ENCODE measurements at places on chromosomes 1 and 21.

- no peak for DNase-seq
Observed at GRCh38 chr1:75257424-75257823, 123.2 kb downstream of the LHX8 start.

GRCh38 chr1:221574529-221574928 lies 167.4 kb downstream of the DUSP10 start:
- no peak for DNase-seq

- DNase-seq = no peak
Observed at GRCh38 chr1:183593356-183593755, 3.1 kb upstream of the NCF2 start.

DNA sequence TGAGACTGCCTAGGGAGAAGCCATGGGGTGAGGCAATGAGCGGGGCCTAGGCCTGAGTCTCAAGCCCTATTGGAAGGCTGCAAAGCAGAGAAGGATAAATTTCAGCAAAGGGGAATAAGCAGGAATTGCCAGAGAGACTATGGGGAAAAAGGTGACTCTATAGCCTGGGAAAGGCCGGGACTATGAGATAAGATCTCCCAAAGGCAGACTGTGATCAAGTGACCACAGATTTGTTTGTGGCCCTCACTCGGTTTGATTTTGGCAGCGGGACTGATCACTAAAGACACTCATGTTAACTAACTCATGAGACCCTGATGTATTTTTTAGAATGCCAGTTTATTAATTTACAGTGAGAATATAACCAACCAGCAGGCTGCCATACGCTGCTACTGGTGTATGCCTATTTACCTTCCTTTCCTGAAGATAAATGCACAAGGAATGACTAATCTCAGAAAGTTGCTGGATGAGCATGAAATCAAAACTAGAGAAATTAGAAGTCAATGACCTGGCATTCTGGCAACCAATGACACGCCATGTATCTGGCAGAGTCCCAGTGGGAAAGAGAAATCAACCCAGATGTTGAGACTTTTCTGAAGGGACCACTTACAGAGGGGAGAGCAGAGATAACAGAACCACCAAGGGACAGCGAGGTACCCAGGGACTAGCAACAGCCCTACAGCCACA lies 4.3 kb downstream of the HSF2BP start:
- DNase-seq = no peak

GRCh38 chr1:16925635-16926490 lies 4.1 kb downstream of the CROCC start:
- DNase-seq = no peak

- no peak for DNase-seq
Observed at GRCh38 chr1:225720937-225721336, 56.7 kb upstream of the SRP9 start.

- no peak for DNase-seq
Observed at GRCh38 chr1:228402641-228403025, 4.0 kb downstream of the TRIM11 start.

DNA sequence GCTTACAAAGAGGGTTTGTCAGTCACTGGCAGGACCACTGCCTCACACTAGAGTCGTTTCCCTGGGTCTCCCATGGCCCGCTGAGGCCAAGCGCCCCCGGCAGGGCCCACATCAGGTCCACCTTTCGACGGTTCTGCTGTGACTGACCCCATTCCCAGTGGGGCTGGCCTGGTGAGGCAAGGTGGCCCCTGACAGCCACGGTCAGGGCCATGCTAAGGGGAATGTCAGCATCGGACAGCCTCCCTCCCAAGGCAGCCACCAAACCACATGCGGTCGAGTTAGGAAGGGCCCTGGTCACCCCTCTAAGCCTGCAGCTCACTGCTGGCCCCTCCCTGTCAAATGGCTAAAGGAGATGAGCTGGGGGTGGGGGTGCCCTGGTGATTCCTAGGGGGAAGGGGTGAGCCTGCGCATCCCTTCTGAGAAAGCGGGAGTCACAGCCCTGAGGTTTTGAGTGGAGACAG lies 2.9 kb upstream of the KIF17 start:
- DNase-seq = no peak

DNA sequence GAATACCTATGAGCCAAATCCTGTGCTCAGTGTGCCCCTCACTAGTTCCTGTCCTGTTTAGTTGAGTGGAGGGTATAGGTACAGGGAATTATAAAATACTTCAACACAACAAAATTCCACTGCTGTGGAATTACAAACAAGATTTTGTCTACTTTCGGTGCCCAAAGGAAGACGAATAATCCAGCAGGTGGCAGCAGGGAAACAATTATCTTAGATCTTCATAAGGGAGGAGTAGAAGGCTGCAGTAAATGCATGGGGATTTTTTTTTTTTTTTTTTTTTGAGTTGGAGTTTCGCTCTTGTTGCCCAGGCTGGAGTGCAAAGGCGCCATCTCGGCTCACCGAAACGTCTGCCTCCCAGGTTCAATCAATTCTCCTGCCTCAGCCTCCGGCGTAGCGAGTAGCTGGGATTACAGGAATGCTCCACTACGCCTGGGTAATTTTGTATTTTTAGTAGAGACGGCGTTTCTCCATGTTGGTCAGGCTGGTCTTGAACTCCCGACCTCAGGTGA lies 2.0 kb upstream of the PIP5K1A start:
- peak; percentile 4 for DNase-seq

- no peak for DNase-seq
Observed at GRCh38 chr1:182413486-182413885, 13.0 kb upstream of the TEDDM1 start.

DNA sequence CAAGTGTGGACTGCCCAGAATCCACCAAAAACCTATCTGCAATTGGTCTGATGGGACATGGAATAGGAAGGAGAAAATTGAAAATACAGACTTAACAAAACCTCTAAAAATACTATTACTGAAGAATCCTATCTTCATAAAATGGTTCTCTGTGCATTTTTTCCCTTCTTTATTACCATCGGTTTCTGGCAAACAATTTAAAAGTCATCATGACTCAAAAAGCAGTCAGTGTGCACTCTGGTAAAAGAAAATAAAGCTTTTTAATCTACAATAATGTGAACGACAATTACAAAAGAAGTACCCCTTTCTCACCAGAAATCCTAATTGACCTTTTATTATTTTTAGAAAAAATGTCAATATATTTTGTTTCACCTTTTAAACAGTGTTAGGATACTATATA lies 186.3 kb downstream of the TPR start:
- no peak for DNase-seq

DNA sequence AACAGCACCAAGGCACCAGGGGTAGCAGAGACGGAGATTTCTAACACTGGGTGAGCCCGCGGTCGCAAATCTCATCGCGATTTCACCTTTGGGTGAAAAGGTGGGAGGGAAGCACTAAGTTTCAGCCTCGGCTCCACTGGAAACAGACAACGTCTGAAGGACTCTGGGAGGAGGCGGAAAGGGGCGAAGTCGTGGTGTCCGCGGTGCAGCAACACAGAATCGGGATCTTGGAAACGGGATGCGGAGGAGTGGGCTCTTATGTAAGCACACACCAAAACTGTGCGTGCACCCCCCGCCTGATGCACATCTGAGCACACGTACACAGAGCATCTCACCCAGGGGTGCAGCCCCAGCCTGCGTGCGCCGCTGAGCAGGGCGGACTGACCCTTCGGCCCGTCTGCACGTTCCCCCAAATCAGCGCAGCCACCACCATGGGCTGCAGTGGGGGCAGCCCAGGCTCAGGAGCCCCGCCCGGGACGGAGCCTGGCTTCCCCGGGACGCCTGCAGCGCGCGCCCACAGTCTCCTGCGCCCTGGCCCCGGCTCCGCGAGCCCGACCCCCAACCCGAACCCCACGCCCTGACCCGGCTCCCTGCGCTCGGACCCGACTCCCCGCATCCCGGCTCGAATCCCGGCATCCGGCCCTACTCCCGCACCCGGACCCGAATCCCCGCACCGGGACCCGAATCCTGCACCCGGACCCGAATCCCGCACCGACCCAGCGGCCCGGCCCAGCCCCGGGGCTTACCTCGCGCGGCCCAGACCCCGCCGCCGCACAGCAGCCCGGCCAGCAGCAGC lies 670 bp downstream of the CLSTN1 start:
- DNase-seq = peak; percentile 40

- DNase-seq = no peak
Observed at GRCh38 chr1:99496067-99496466, 149.8 kb upstream of the PALMD start.

DNA sequence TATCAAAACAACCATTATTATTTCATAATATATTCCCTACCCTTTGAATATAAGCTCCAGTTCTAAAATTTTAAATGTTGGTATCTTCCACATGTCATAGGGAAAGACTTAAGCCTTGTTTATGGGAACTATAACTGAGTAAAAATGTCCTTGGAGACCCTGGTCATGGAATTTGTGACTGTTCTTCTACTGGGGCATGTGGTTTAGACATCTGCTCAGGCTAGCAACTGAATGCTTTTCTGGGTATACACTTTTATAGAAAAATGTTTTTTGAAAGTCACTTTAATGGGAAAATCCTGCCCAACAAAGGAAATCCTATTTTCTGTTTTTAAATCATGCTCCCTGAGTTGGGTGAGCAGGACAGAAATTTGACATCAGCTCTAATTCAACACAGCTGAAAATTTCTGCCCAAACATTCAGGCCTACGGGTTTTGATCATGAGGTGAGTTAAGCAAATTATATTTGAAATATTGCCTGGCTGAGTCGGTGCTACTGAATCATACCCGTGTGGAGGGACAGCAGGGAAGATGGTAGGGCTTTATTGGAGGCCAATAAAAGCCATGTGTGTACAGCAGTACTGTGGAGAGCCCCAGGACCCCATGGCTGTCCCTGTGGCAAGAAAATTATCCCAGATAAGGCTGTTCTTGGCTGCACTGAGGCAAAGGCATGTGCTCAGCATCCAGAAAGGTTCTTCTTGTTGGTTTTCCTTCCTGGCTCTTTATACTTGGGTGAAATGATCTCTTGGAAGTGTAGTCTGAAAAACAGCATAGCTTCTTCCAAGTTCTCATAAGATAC lies 391.8 kb downstream of the DISC1 start:
- no peak for DNase-seq

DNA sequence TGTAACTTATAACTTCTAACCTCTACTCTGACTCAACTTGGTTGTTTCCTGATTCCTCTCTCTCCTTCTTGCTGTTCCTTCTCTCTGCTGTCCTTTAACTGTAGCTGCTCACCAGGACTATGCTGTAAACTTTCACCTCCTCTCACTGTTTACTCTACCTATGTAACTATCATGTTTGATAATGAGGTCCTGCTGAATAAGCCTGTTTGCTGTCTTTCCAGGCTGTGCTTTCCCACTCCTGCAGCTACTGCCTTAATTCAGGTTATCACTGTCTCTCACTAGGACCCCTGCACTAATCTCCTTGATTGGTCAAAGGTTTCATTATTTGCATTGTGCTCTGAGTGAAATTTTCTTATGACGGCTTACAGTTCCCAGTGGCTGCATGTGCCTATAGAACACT lies 633.9 kb upstream of the PTBP2 start:
- no peak for DNase-seq

GRCh38 chr21:46636550-46637285 lies 1.2 kb downstream of the PRMT2 start:
- DNase-seq = no peak

- DNase-seq = no peak
Observed at GRCh38 chr1:197619008-197619640, 156.2 kb downstream of the DENND1B start.

DNA sequence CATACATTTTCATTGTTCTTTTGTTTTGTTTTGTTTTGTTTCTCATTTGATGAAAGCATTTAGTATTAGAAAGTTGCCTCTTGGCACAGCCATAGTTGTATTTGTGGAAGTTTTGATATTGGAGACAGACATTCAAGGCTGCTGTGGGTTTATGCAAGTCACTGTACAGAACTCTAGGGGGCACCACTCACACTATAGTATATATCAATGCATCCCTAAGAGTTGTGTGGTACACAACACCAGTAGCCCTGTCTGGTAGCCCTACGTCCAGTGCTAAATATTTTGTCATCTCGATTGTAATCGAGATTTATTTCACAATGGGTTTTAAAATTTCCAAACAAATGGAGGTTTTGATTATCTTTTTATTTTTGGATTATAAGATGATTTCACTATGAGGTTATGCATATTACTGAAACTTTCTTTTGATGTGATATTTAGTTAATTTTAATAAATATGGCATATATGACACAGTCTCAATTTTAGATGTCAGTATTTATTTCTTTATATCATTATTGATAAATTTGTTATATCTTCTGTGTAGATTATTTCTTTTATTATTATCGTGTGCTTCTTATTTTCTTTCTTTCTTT lies 112.2 kb downstream of the NR5A2 start:
- DNase-seq = no peak

DNA sequence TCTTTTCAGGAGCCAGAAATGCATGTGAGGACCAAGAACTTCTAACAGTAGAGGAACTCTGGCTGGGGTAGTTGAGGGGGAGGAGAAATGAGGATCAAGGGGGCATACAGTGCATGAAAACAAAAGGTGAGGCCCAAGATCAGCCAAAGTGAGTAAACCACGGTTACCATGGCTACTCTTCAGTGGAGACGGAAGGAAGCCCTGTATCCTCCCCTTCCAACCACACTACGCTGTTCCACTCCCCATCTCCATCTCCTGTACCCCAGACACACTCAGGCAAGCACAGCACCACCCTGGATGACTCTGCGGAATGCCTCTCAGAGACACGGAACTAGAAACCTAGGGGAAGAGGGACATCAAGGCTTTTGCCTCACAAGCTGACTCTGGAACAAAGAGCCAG lies 157.6 kb upstream of the CAMK1G start:
- DNase-seq = no peak

DNA sequence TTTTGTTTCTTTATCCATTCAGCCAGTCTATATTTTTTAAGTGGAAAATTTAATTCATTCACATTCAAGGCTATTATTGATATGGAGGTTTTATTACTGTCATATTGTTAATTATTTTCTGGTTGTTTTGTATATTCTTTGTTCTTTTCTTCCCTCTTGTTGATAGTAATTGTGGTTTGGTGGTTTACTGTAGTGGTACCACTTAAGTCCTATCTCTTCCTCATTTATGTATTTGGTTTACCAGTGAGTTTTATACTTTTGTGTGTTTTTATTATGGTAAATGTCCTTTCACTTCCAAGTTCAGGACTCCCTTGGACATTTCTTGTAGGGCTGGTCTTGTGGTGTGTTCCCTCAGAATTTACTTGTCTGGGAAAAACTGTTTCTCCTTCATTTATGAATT lies 28.1 kb upstream of the PM20D1 start:
- DNase-seq = no peak

DNA sequence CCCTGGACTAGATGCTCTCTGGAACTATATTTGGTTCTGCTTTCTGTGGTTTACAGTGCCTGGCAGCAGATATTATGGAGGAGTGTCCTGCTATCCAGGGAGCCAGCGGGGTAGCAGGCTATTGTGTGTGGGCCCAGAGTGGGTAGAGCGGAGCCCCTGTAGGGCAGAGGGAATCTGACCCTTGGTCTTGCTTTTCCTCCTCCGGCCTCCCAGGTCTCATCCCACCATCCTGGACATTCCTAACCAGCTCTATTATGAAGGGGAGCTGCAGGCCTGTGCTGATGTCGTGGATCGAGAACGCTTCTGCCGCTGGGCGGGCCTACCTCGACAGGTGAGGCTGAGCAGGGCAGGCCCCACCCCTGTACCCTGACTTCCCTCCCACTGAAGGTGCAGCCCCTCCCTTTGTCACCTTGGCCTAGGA lies 9.1 kb downstream of the RHOC start:
- no peak for DNase-seq

Measured in nucleus accumbens (tissue), 56 donors.